ENCODE measurements at places on chromosomes 2 and 18. TPM values are rescaled to one million over a fixed set of nuclear protein-coding genes. Genes with fewer than 3 reads are reported as not detected.

The ANKRD30B gene
- not detected for total RNA-seq

The IL1B gene
- 0.40 TPM for total RNA-seq

The ALKAL2 gene
- total RNA-seq = not detected

The LIPT1 gene
- 5.5 TPM for total RNA-seq

- no peak for ATAC-seq
Measured at GRCh38 chr2:61720911-61721310, 132.9 kb downstream of the FAM161A start.

DNA sequence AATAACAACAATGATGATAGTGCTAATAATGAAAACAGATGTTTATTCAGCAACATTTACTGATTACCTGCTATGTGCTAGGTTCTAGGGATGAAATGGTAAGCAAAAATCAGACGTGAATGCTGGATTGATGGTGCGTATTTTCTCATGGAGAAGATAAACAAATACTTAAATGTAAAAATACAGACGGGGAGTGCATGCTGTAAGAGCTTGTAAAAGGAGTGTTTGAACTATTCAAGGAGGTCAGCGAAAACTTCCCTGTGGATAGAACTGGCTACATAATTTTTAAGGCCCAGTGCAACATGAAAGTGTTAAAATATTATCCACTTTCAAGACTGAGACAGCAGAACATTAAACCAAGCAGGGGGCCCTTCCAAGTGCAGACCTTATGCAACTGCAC lies 22.1 kb downstream of the MTX2 start:
- ATAC-seq = no peak

- ATAC-seq = no peak
Measured at GRCh38 chr18:21678859-21679258, 25.7 kb downstream of the ABHD3 start.

- no peak for ATAC-seq
Measured at GRCh38 chr2:120776649-120777048, 41.0 kb downstream of the GLI2 start.

DNA sequence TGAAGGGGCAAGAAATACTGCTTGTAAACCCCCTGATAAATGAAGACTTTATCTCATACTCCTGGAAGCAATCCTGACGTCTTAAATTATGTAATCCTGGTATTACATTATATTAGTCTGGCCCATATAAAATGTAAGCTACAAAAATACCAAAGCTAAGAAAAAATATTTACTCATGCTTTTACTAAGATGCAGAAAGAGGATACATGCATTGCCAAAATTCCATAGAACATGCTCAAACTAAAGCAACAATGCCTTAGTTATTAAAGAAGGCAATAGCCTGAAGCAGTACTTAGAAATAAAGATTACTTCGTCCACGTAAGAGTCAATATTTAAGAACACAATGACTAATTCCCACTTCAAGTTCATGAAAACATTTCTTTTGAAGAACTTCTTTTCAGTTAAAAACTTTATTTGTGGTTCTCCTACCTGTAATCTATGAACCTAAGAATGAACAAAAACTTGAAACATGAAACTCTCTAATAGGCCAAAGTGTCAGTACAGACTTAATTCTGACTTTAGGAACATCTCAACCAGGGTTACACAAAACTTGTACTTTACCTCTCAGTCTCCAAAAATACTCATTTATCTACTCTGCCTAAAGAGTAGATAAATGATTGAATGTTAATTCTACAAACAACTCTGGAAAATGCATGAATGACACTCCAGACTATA lies 117.3 kb downstream of the THADA start:
- peak; percentile 72 for ATAC-seq

- ATAC-seq = no peak
Measured at GRCh38 chr2:202249521-202250253, 11.3 kb upstream of the SUMO1 start.
